ENCODE measurements at places on chromosomes 12 and 14.

GRCh38 chr12:130481392-130481879, 143.7 kb downstream of the PIWIL1 start:
- DNase-seq: no peak

DNA sequence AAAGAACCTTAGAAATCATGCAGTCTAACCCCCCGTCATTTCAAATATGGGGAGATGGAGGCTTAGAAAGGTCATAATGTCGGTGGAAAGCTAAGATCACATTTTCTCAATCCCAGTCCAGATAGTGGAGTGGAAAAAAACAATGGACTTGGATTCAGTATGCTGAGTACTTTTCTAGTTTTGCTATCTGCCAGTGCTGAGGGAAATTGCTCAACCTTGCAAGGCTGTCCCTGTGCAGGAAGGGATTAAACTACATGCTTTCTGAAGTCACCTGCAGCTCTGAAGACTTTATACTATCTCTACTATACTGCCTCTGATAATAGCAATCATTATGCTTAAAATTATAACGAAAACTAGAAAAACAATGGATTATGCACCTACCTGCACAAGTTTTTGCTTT, 272.8 kb downstream of the LRIG3 start:
- no peak for DNase-seq

GRCh38 chr12:122023339-122024131, 1.9 kb downstream of the BCL7A start:
- no peak for DNase-seq

DNA sequence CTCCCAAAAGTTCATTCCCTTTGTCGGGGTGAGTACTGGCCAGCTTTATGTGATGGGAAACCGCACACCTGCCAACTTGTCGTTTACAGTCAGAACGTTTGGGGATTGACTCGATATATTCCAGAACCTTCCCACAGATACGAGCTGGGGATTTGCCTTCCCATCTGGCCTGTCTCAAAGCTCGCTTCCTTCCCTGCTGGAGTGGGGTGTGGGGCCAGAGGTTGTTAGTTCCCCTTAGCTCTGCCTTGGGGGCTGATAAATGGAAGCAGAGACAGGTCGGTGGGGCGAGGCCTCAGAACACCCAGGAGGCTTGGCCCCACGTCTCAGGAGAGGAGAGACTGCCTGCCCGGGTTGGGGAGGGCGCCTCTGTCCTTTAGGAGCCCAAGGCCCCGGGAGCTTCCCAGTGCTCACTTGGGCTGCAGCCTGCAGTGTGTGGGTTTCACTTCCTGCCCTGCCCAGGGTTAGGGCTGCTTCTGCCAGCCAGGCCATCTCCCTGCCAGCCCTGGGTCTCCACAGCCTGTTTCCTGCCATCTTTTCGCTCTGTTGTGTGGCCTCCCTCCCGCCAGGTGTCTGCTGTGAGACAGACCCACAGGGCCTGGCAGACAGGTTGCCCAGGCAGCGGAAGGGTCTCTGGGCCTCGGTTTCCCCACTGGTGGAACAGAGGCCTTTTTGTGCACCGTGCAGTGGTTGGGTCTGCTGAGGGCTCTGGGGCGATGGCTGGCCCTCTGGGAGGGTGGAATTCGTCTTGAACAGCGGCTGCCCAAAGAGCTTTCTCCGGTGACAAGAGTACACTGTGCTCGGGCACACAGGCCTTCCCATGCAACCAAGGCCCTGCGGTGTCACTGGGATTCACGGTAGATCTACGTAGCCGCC, 8.1 kb upstream of the TEX22 start:
- no peak for DNase-seq

- DNase-seq: no peak
Measured at GRCh38 chr12:121796855-121797751, 3.6 kb upstream of the RHOF start.

GRCh38 chr14:69591317-69591716, 16.6 kb upstream of the CCDC177 start:
- DNase-seq: no peak

- DNase-seq: no peak
Measured at GRCh38 chr14:51490205-51490604, 161.5 kb upstream of the FRMD6 start.

DNA sequence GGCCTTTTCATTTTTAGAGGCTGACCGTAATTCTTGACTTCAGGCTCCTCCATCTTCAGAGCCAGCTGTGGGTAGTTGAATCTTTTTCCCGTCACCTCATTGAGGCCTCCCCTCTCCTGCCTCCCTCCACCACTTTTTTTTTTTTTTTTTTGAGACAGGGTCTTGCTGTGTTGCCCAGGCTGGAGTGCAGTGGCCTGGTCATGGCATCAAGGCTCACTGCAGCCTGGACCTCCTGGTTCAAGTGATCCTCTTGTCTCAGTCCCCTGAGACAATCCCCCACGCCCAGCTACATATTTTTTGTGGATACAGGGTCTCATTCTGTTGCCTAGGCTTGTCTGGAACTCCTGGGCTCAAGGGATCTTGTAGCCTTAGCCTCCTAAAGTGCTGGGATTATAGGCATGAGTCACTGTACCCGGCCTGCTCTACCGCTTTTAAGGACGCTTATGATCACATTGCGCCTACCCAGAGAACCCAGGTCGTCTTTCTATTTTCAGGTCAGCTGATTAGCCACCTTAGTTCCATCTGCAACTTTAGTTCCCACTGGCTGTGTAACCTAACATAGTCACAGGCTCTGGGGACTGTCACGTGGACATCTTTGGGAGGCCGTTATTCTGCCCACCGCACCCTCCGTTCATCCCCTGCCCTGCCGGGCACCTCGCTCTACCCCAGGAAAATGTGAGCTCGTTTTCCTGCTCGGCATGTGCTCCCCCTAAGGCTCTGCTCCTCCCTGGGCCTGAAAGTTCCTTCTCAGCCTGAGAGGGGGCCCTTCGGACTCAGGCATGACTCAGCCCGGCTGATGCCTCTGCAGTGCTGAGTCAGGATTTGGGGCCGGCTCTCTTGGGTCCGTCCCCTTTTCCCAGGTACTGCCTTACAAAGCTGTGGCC, 13.4 kb downstream of the TNFAIP2 start:
- no peak for DNase-seq

- DNase-seq: no peak
Measured at GRCh38 chr12:59615392-59616165, 19.8 kb downstream of the SLC16A7 start.

- no peak for DNase-seq
Measured at GRCh38 chr14:38947343-38947742, 155.7 kb downstream of the SEC23A start.

DNA sequence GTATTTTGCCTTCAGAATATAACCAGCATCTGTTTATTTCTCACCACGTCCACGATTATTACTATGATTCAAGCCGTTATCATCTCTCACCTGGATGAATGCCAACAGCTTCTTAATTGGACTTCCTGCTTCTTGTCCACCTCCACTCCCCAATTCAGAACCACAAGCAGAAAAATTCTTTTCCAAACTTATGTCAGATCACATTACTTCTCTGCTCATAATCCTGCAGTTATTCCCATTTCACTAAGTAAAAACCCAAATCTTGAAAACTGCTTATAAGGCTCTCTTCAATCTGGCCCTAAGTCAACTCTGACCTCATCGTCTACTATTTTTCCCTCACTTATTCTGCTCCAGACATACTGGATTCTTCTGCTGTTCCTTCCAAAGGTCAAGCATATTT, 2.0 kb downstream of the CRY1 start:
- DNase-seq: no peak

GRCh38 chr12:132178801-132179401, 34.6 kb downstream of the NOC4L start:
- DNase-seq: no peak

DNA sequence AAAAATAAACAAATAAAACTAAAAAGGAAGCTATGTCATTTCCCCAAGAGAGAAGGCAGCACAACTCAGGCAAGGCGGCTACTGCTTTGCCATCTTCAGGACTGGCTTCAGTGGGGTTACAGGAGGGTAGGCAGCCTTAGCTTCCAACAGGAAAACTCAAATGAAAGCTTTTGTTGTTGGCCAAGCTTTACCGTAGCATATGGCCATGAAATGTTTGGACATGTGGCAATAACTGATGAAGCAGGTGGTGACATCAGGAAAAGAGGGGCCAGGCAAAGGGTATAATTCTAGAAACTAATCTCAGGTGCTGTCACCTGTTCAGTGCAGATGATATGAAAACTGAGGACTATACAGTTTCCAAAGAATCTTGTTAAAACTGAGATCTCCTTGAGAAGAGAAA, 22.8 kb upstream of the NPFF start:
- no peak for DNase-seq

DNA sequence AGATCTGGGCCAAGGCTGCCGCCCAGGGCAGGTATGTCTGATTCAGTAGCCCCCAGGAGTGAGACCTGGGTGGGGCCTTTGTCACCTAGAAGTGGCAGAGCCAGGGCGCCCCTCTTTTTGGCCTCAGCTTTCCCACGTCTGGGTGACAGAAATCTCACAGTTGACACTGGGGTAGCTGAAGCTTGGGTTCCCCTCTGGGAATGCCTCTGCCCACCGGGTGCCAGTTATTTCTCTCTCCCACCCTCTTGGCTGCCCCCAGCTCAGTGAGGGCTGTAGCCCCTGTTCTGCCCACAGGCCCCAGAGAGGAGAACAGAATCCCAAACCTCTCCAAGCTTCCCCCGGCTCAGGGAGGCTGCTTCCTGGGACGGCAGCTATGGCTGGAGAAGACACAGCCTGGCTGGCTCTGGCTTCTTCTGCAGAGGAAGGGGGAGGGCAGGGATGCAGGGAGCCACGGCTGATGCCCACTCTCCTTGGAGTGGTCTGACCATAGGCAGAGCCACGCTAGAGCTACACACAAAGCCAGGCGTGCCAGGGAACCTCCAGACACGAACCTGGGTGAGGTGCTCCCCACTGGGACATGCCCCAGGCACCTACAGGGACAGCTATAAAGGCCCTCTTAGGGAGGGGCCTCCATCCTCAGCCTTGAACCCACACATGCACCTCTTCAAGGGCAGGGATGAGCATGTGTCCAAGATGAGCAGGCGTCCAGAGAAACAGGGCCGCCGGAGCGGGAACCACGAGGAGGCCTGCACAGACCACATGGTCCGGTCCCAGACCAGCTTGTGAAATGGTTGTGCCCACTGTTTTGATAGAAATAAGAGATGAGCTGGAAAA, 51.7 kb downstream of the BEGAIN start:
- no peak for DNase-seq

- DNase-seq: no peak
Measured at GRCh38 chr12:89779090-89779489, 70.5 kb upstream of the ATP2B1 start.

DNA sequence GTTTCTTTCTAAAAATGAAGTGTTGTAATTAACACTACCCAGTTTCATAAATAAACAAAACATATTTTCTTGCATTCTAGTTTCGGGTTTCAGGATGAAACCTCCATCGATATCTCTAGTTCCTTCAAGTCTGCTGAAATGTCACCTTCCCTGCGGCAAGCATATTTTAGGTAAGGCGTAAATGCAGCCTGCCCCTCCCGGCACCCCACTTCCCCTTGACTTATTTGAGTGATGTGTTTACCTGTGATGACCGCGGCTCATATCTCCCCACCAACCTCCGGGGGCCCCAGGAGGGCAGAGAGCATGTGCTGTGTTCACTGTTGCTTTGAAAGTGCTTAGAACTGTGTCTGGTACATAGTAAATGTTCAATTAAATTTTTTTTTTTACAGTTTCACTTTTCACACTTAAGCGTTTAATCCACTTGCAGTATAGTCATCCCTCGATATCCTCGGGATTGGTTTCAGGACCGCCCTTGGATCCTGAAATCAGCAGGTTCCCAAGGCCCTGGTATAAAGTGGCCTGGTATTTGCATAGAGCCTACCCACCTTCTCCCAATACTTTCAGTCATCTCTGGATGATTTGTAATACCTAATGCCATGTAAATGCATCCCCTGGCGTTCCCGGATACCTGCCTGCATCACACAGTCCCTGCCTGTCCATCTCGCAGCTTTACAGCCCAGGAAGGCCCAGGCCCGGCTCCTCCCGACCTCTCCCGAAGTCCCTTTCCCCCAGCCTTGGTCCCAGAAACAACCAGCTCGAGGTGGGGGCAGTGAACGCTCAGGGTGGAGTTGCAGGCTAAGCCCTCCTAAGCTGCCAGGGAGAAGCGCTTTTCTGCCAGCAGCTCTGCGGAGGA, 40.2 kb upstream of the FBRSL1 start:
- DNase-seq: no peak

- no peak for DNase-seq
Measured at GRCh38 chr14:102560458-102561261, 31.8 kb upstream of the RCOR1 start.

DNA sequence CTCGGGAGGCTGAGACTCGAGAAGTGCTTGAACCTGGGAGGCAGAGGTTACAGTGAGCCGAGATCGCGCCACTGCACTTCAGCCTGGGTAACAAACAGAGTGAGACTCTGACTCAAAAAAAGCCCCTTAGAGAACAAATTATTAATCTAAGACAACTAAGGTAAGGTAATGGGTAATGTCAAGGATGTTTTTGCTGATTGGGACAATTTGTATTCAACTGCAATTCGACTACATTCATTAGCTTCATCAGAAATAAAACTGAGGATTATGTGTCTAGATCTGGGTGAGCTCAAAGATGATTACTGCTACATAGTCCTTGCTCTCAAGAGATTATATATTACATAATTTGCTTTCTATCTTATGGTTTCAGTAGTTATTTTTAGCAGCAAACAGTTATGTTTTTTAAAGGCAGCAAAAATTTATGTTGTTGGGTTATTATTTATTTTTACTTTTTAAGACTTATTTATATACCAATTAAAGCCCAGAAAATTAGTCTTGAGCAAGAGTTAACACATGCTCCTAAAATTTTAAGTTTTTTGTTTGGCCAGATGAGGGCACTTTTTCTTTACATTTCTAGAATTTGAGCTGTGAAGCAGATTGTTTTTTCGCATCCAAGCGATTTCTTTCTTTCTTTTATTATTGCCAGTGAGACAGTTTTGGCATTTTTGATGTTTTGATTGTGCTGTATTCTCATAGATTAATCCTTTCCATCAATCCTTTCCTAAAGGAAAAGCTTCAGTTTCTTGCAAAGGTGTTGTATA, 52.3 kb downstream of the PLEKHA5 start:
- no peak for DNase-seq

DNA sequence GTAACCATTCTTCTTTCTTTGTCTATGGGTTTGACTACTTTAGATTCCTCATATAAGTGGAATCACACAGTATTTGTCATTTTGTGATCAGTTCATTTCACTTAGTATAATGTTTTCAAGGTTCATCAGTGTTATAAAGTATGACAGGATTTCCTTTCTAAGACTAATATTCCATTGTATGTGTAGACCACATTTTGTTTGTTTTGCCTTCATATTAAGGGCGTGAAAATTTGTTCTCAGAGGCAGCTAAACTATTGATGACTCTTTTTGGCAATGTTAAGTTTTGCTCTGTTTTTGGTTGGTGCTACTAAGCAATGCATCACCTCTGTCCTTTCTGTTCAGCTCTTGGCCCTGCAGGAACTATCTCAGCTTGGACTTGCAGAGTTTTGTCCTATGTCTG, 1.7 kb upstream of the KLRG1 start:
- DNase-seq: no peak
